ENCODE measurements at places on chromosomes 11 and 22.

DNA sequence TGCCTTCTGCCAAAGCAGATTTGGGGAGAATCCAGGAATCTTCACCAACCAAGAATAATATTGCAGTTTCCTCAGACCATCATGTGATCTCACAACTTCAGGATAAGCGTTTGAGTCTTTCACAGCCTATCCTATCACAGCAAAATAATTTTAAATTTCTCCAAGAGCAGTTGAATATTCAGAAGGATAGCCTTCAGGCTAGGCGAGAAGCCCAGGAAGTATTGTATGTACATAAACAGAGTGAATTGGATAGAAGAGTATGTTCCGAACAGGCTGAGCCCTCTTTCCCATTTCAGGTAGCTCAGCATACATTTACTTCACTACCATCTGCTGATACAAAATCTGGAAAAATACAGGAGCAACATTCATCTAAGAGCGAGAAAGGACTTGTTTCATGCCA lies 36.1 kb downstream of the CEP295 start:
- DNase-seq, result no peak

DNA sequence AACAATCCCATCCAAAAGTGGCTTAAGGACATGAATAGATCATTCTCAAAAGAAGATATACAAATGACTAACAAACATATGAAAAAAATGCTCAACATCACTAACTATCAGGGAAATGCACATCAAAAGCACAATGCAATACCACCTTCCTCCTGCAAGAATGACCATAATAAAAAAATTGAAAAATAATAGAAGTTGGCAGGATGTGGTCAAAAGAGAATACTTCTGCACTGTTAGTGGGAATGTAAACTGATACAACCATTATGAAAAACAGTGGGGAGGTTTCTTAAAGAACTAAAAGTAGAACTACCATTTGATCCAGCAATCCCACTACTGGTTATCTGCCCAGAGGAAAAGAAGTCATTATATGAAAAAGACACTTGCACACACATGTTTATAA lies 77.7 kb upstream of the SC5D start:
- DNase-seq, result no peak

DNA sequence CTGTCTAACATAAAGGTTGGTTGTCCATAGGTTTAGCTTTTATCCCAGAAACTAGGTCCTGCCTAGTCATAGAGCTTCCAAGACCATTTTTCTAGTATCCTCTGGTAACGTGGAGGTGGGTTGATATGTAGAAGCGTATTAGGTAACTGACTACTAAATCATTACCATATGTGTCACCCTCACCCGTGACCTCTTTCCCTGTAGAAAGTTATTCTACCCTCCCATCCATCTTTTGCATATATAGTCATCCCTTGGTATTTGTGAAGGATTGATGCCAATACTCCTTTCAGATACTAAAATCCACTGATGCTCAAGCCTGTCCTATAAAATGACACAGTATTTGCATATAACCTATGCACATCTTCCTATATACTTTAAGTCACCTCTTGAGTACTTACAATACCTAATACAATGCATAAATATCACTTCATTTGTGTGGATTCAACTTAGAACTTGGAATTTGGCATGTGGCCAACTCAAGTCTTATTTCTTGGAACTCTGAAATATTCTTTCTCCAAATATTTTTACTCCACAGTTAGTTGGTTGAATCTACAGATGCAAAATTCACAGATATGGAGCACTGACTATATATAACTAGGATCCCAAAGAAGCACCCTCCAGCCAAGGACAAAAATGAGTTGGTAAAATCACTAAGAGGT lies 497.0 kb upstream of the TENM4 start:
- peak; percentile 8 for DNase-seq

DNA sequence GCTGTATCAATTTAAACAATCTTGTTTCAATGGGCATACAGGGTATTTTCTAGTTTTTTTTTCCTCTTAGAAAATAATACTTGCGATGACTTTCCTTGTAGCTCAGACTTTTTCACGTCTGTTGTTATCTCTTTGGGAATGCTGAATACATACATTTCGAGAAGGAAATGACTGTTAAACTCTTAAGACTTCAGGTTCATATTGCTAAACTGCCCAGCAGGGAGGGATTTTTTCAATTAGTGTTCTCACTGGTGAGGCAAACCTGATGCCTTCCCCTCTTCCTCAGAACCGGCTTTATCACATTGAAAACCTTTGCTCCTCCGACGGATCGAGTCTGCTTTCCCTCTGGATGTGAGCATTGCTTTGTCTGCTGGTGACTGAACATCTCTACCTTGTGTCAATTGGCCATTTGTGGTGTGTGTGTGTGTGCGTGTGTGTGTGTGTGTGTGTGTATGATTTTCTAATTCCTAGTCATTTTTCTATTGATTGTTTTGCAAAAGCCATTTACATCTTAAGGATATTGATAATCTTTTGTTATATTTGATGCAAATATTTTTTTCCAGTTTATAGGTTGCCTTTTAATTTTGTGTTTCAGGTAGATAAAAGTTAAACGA lies 6.6 kb downstream of the NEAT1 start:
- peak; percentile 86 for DNase-seq

DNA sequence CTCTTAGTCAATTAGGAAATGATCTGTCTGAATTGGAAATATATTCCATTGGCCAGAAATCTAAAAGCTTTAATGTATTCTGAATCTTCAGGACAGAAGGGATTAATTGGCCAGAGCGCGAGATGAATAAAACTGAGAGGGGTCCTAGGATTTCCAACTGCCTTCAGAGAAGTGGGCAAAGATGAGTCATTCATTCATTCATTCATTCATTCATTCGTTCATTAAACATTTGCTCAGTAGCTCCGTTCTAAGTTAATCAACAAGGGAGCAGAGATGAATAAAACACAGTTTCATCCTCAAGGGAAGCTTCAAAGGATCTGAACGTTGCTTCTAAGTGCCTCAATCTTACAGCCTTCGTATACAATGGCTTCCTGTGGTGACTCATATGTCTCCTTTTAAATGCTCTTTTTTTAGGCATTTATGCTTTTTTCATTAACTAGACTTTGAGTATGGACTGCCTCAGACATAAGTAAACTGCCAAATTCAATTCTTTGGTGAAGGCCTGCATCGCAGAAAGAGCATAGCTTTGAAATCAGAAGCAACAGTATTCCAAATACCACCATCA lies 537.4 kb upstream of the CCDC90B start:
- no peak for DNase-seq

- no peak for DNase-seq
These were observed 21.2 kb upstream of the YWHAH start for GRCh38 chr22:31923136-31923535.

DNA sequence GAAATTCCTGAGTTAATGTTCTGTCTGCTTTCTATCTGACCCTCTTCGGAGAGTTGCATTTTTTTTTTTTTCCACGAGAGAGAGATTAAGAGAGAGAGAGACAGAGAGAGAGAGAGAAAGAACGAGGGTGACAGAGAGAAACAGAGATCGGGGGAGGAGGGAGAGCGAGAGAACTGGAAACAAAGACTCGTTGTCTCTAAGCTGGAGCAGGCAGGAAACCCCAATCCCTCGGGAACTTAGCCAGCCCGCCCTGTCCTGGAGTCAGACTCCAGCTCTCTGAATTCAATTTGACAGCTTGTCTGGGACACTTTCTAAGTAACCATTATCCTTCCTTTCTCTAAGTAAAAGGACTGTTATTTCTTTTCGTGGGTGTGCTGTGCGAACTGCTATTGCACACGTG lies 76.9 kb downstream of the KCNJ1 start:
- no peak for DNase-seq

DNA sequence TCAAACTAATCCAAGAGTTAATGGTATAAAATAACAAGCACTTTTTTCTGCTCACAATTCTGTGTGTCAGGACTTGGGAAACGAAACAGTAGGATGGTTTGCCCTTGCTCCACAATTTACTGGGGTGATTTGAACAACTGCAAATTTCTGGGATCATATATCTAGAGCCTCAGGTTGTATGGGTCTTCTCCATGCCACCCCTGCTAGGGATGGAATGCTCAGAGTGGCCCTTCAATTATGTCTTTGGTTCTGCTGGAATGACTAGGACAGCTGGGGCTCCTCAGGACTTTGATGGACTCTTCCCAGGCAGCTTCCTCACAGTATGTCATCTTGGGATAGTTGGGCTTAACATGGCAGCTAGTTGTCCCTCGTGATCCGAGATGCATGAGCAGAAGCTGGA lies 223.0 kb upstream of the ANO5 start:
- DNase-seq, result no peak

DNA sequence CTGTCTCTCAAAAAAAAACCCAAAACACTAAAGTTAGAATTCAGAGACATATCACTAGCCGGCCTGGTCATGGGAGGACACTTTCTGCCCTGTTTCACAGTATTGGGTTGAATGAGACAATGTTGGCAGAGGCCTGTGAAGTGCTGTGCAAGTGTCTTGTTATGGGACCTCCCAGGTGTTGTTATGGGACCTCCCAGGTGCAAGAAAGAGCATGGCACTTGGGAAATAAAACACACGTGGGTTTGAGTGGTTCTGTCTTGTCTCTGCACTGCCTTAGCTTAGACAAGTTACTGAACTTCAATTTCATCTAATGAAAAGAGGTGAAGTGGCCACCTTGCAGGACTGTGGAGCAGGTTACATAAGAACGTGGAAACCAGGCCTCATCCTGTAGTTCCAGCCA lies 28.9 kb upstream of the RAB1B start:
- DNase-seq, result no peak

- DNase-seq, result no peak
These were observed 471 bp downstream of the RNF185 start for GRCh38 chr22:31160328-31160978.

- DNase-seq, result no peak
These were observed 6.8 kb upstream of the CHRM1 start for GRCh38 chr11:62928011-62928410.

DNA sequence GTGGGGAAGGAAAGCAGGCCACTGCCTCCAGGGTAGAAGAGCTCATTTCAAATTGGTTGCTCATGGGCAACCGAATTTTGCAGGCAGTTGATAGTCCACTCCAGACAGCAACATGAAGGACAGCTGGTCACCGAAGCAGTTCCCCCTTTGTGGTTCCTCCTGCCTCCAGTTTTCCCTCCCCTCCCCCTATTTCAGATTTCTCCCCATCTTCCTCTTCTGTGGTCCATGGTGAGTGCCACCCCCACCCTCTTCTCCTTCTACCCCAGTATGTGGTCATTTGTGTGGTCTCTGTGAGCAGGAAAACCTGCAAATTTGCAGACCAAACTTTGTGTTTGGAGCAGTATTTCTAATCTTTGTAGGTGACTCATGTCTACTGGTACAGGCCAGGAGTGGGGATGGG lies 38.2 kb upstream of the PAK1 start:
- no peak for DNase-seq

- DNase-seq, result no peak
These were observed 30.8 kb downstream of the EP300 start for GRCh38 chr22:41123151-41123550.

DNA sequence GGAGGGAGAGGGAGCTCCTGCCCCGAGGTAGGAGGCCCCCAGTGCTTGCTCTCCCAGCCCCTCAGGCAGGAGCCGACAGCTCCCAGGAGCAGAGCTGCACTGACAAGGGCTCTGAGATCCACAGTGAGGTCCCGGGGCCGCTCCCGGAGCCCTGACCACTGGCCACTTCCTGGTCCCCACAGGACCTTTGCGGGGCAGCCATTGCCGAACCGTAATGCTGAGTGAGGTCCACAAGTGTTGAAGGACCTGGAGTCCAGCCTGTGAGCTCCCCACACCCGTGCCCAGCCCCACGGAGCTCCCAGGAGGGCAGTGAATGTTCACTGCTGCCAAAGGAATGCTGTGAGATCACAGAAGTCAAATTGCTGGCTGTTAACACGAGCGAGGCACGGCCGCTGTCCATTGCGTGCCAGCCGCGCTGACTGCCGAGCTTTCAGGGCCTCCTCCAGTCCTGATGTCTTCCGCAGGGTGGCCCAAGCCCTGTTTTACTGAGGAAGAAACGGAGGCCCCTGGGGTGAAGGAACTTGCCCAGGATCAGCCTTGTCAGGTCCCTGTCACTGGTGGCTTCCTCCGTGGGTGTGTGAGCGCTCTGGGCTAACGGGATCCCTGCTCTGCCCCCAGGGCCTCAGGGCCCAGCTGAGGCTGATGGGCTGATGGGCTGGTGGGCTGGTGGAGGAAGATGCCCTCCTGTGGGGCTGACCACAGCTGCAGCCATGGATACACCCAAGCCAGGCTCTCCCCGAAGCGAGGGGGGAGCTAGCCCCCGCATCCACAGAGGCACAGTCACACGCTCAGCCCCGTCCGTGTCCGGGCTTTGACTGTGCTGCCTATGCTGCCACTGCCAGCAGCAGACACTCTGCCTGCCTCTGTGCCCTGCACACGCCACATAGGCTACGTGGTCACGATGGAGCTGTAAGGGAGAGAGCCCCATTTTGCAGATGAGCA lies 70.8 kb downstream of the WNT7B start:
- DNase-seq, result peak; percentile 11

GRCh38 chr22:24187731-24188644 lies 6.7 kb downstream of the SUSD2 start:
- no peak for DNase-seq

GRCh38 chr11:11577932-11578911 lies 43.6 kb downstream of the GALNT18 start:
- DNase-seq, result no peak

- DNase-seq, result no peak
These were observed 71.2 kb downstream of the MICAL3 start for GRCh38 chr22:17953147-17953546.

- DNase-seq, result no peak
These were observed 191.7 kb downstream of the DSCAML1 start for GRCh38 chr11:117605331-117605730.

- no peak for DNase-seq
These were observed 607.3 kb upstream of the CADM1 start for GRCh38 chr11:116111546-116111945.

DNA sequence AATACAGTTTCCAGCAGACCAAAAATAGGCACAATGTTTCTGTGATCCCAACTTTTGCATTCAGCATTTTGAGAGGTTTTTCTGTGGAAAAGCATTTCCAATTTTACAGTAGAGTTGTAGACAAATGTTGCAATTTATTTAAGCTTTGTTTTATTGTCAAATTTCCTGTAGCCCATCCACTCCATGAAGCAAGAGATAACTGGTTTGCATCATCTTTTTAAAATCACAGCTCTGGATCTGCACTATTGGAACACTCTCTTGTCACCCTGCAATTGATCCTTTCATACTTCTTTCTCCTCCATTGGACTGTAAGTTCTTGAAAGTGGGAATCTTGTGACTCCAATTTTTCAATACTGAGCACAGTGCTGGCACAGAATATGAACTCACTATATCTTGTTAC lies 86.0 kb downstream of the MAML2 start:
- DNase-seq, result no peak

Measured in fibroblast of mammary gland (primary cell).